Stimulated activated CD8-positive, alpha-beta memory T cell treated with anti-CD3 and anti-CD28 coated beads, Interleukin-4, amount 100 ng/mL, for 1 hour (primary cell): ENCODE measurements at places on chromosomes 1 and 21.

DNA sequence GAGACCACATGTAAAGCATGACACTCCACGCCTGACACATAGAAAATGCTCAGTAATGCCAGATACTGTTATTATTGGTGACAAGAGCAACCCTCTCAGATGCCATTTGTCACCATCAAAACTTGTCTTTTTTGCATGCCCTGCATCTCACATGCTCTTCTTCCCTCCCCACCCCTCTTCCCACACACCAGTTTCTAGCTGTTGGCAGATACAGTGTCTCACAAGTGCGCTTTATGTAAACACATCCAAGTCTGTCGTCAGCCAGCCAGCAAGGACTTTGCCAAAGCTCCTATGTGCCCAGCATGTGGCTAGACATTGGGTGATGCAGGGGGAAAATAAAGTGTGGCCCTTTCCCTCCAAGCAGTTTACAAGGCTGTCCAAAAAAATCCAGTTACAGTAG lies 44.9 kb upstream of the EPHA8 start:
- no peak for DNase-seq

DNA sequence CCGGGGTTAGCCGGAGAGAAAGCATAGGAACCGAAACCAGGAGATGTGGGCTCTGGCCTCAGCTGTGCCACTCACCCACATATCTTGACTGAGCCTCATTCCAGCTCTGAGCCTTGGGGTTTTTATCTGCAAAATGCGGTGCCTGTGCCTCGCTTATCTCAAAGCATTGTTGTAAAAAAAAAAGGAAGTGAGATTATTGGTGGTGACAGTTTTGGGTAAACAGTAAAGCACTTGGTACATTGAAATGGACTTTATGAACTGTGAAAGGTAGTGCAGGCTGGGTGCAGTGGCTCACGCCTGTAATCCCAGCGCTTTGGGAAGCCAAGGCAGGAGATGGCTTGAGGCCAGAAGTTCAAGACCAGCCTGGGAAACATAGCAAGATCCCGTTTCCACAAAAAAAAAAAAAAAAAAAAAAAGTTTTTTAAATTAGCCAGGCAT lies 3.8 kb downstream of the PTAFR start:
- DNase-seq, result no peak

GRCh38 chr1:184870319-184870718 lies 104.0 kb downstream of the NIBAN1 start:
- no peak for DNase-seq

DNA sequence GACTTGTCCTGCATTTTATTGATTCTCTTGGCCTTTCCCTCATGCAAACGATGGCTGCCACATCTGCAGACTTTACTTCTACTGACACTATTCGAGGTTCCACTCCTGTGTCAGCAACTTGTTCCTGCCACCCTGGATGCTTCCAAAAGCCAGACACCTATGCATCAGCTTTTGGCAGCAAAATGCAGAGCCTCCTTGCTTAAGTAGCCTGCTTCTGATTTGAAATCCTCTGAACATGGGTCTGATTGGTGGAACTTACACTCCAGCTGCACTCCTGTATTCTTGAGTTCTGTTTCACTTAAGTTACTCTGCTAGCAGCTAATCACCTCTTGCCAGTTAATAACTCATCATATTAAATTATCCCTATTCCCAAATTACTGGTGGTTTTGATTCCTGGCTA lies 152.1 kb upstream of the FMN2 start:
- no peak for DNase-seq

DNA sequence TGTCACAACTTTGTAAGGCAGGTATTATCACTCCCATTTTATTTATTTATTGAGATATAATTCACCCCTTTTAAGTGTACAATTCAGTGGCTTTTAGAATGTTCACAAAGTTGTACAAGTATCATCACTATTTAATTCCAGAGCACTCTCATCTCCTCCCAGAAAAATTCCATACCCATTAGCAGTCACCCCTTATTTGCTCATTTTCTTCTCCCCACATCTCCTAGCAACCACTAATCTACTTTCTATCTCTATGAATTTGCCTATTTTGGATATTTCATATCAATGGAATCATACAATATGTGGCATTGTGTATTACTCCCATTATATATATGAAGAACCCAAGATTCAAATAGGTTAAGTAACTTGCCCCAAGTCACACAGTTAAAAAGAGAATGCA lies 7.0 kb downstream of the DSTYK start:
- DNase-seq, result no peak

- DNase-seq, result peak; percentile 35
Observed at GRCh38 chr1:161038523-161039153, at the start of gene TSTD1. TSTD1 (minus strand) TSS chr1:161038964; CDS start chr1:161038889, 75 bp downstream.

DNA sequence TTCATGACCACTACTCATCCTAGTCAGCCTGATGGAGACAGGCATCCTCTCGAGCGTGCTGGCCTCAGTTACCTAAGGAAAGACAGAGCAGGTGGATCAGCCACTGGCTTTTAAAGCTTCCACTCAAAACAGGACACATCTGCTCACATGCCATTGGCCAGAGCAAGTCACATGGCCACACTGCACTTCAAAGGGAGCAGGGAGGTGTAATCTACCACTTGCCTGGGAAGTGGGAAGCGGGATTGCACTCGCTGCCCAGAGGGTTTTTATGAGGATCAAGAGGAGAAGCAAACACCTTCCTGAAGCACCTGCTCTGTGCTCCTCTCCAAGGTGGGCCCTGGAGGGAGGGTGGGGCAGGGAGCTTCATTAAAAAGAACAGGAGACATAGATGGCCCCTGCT lies 108.0 kb downstream of the TAS1R2 start:
- no peak for DNase-seq

DNA sequence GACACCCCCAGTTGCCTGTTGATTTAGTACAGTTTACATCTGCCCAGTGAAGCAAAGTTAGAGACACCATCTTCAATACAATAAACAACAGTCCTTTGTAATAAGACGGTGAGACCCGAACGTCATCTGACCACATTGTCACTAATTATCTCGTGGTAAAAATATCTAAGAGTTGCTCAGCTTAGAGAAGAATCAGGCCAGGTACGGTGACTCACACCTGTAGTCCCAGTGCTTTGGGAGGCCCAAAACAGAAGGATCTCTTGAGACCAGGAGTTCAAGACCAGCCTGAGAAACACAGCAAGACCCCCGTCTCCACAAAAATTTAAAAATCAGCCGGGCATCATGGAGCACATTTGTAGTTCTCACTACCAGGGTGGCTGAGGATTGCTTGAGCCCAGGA lies 53.5 kb downstream of the CD34 start:
- no peak for DNase-seq
